NCI-H510A treated with DMSO at 0.1 percent for 48 hours (cell line): ENCODE measurements at places on chromosomes 1 and 21.

DNA sequence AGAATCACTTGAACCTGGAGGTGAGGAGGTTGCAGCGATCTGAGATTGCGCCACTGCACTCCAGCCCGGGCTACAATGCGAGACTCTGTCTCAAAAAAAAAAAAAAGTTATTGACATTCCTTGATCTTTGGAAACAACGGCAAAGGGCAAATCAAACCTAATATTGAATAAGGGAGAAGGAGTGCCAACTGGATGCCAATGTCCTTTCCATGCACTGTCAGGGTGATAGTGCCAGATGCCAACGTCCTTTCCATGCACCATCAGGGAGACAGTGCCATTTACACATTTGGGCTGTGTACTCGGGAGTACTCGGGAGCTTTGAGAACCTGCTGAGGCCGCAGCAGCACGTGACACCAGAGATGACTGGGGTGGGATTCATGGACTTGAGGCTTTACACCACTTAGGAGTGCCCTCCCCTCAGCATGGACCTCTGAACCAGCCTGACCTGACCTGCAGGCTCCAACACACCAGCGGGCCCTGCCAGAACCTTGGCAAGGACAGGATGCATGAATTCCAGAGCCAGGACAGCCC, 34.5 kb upstream of the SOD1 start:
- no peak for DNase-seq

DNA sequence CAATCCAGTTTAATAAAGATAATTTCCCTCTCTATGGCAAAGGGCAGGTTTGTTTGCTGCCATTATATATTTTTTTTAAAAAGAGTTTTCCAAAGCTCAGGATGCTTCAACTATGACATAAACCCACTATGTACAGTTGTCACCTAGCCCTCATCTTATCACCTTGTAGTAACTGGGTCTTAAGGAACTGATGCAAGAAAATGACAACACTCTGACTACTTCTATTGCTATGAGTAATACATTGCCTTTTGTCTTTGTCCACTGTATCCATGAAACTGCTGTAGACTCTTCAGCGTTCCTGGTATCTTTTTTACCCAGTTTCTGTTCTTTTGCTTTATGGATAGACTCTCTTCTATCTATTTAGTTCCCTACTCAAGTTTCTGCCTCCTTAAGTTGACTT, 586.5 kb downstream of the NEGR1 start:
- DNase-seq: no peak

- no peak for DNase-seq
Observed at GRCh38 chr21:41102281-41102680, 65.7 kb upstream of the BACE2 start.

DNA sequence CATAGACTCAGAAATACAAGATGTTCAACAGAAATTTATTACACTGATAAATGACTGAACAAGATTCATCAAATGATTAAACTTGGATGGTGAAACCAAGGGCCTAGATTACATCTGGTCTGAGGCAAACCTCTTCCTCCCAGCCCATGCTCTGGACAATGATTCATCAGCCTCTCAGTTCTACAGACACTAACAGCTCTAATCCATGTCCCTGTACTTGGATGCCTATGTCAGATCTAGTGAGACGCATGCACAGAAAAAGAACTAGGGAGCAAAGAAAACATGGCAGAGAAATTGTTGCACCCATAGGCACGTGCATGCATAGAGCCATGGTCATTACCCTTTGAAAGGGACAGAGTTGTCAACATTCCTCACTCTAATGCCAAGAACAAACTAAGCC, 250.1 kb downstream of the KCNH1 start:
- no peak for DNase-seq

GRCh38 chr1:58190267-58190988, 356.1 kb downstream of the OMA1 start:
- no peak for DNase-seq

GRCh38 chr1:21491488-21492355, 17.5 kb upstream of the ALPL start:
- DNase-seq: peak; percentile 39

- no peak for DNase-seq
Observed at GRCh38 chr1:14732728-14733047, 134.2 kb downstream of the KAZN start.

DNA sequence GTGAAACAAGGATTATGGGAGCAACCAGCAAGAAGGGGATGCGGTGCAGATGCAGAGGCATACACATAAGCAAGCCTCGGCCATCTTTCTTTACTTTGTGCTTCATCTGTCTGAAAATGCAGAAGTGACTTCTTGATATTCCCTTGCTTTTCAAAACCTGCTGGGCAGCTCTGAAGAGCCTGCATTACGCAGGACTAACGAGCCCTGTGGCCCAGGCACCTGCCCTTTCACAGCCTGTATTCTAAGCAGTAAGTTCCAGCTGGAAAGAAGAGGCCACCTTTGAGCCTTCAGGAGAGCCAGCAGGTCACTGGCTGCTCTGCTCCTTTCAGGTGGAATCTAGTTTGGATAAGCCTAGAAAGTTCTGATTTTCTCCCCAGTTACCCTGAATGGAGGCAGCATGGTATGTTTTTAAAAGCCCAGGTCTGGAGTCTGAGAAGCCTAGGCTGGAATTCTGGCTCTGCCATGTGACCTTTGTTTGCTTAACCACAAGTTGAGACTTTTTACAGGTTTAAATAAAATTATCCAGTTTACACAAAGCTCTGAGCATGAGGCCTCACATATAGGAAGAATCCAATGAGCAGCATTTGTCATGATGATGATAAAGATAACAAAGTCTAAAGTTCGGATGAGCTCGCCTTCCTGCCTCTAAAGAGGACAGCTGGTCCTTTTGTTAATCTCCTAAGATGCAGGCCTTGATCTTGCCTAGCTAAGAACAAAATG, 122.9 kb downstream of the UBR4 start:
- no peak for DNase-seq

DNA sequence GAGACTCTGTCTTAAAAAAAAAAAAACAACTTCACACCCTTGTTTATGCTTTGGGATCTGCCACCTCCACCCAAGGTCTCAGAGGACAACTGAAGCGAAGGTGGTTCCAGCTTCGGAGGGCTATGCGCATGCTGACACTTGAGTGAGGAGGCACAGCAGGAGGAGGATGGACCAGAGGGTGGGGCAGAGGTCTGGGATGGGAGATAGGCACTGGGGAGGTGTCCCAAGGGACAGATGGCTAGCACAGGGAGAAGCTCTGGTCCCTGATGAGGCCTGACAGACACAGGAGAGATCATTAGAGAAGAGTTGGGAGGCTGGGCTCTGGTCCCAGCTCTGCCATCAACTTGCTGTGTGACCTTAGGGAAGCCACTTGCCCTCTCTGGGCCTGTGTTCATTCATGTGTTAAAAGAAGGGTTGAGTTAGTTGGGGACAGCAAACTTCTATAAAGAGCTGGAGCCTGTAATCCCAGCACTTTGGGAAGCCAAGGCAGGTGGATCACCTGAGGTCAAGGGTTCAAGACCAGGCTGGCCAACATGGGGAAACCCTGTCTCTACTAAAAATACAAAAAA, 16.8 kb downstream of the E2F2 start:
- no peak for DNase-seq

GRCh38 chr1:206826394-206826793, 39.0 kb upstream of the IL20 start:
- peak; percentile 16 for DNase-seq

GRCh38 chr1:46110521-46110920, 21.9 kb downstream of the PIK3R3 start:
- no peak for DNase-seq

GRCh38 chr1:81733480-81733879, 67.3 kb upstream of the ADGRL2 start:
- no peak for DNase-seq

DNA sequence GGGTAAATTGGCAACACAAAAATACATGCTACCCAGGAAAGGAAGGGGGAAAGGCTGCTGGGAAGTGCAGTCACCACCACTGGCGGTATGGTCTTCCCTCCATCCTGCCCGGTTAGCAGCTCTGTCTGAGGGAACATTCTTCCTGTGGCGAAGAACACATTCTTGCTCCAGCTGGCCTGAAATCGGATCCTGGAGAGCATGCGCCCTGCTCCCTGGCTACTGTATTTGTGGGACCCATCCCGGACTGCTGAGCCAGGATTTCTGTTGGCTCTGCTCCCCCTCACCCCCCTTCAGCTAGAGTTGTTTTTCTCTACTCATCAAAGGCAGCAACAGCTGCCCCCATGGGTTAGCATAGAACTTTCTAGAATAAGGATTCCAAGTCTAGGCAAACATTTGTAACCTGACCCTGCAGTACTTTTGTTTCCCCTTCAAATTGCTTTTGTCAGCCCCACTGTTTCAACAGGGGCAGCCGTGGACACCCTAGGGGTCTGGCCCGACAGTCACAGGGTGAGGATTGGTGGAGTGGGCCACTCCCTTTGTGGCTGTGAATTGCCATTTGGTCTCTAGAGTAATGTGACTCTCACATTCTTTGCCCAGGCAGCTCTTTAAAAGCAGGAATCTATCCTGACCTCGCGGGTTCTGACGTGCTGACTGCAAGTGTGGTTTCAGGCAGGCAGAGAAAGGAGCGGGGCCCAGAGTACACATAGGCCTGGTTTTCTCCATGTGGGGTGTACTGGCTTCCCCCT, 157.7 kb downstream of the TOMM20 start:
- DNase-seq: peak; percentile 98

DNA sequence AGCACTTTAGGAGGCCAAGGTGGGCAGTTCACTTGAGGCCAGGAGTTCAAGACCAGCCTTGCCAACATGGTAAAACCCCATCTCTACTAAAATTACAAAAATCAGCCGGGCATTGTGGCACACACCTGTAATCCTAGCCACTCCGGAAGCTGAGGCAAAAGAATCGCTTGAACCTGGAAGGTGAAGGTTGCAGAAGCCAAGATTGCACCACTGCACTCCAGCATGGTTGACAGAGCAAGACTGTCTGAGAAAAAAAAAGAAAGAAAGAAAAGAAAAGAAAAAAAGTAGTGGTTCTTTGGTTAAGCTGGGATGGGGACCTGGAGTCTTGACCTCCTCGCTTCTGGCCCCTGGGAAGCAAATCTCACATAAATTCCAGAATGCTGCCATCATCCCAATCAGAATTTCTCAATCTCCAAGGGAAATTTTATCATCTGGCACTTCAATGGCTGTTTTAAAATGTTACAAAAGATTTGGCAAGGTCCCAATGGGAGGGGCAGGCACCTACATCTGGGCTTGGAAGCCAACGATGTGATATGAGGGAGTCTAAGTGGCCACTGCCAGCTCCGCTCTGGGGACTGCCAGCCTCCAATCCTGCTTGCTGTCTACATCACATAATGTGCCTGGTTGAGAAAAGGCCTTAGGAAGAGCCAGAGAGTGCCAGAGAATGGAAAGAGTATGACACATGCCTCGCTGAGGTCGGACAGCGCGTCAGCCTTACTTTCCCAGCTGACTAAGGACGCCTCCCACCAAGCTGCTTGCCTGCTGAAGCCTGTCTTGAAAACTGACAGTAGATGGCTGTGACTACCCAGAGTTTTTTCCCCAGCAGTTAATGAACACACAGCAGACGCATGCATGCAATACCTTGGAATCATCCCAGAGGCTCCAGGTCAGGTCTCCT, 42.1 kb upstream of the SRP9 start:
- DNase-seq: no peak

DNA sequence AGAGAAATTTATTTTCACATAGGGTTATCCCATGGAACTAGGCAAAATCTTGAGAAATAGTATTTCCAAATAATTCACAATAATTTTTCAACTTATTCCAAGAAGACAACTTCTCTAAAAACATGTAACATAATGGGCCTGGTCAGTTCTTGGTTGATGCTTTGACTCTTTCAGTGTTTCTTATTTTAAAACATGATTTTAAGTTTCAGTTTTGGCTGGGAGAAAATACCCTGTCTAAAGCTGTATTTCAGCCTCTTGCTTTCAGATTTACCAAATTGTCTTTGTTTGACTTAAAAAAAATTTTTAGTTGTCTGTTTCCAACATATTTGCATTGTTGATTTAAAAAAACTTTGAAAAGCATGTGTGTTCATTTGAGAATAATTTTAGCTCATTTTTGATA, 5.1 kb downstream of the OR2T4 start:
- no peak for DNase-seq

DNA sequence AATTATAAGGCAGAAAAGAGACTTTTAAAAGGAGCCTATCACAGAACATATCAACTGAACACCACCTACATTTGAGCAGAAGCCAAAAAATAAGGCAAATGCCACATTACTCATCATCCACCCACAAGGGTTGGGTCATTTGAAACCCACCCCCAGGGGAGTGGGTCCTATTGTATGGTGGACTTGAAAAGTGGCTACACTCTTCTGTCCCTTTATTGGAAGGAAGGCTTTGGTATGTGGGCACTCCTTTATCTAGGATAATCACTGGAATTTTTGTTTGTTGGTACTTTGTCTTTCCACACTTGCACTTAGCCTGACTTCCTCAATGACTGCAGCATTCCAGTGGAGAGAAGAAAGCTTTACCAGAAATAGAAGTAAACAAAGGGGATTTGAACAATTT, 157.2 kb upstream of the COL11A1 start:
- no peak for DNase-seq

DNA sequence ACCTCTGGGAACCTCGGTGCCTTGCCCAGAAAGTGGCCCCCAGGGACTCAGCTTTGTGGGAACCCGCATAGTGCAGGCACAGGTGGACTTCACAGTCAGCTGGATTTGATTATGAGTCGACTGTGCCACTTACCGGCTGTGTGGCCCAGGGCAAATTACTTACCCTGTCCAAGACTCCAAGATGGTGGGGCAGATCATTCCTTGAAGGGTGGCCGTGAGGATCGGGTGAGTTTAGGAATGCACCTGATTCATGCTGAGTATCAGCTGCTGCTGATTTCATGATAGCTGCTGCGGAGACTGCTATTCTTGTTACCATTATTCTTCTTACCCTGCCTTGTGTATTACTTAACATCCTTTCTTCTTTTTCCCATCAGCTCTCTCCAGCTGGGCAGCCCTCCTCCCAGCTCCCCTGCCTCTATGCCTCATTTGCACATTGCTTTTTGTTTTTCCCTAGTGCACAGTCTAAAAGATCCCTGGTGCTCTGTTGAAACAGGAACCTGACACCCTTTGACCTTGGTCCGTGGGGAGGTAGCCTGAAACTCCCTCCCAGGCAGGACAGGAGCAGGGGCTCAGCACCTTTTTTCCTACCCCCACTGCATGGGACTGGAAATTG, 40.5 kb upstream of the FHAD1 start:
- no peak for DNase-seq

DNA sequence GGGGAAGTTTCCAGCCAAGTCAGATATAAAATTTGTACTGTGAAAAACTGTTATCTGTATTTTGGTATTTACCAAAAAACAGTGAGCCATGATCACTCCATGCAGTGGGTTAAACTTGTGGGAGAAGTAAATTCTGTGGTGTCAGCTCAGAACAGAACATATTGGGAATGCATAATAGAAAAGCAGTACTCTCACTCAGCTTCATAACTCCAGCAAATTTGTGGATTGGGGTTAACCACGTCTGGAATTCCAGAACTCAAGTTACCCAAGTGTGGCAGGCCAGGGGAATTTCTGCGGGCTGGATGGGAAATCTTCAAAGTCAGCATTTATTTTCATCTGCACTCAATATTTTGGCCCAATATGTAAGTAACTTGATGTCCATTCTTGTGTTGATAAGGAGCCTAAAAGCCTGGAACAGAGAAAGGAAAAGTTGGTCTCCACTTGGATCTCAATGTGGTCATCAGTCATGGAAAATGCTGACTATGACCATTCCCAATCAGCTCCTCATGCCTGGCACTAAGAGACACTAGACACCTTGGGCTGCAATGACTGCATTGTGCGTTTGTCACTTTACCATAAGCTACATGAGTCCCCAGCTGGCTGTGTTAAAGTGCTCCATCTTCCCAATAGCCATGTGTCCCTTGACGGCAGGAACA, 39.1 kb upstream of the ENAH start:
- DNase-seq: no peak

GRCh38 chr1:87051965-87052364, 137.5 kb downstream of the HS2ST1 start:
- no peak for DNase-seq
